ENCODE measurements at places on chromosomes 13 and 19.

GRCh38 chr19:48596679-48597465 is 9.7 kb upstream of the SPACA4 start:
- peak; percentile 53 for DNase-seq

GRCh38 chr19:45884682-45885555 is 1.0 kb downstream of the IRF2BP1 start:
- DNase-seq: no peak

DNA sequence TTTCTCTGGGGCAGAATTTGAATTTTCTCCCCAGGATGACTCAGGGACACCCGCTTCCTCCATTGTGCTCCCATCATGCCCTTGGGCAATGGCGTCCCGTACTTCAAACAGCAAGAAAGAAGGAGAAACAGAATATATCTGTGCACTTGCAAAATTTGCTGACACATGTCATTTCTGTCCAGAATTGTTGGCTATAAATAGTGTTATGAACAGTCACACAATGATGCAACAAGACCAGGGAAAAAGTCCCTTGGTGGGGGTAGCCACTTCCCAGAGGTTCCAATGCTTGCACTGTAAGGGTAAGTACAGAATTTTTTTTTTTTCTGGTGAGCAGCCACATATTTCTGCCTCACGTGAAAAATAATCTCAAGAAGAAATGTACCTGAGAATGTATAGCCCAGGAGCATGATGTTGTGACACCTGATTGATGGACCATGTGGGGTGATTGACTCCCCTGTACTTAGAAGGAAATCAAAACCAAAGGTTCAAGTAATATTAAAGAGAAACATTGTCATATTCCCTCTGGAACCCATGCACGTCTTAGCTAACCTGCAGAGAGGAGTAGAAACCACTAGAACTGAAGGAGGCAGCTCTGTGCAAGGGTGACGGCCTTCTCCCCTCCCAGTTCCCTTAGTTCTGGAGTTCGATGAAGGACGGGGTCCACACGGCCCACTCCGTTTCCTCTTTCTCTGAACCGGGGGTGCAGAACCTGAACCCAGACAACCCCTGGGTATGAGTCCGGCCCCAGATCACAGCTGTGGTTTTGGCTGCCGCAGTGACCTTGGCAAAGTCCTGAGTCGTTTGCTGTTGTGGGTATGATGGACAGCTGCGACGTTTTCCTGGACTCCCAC is 9.3 kb upstream of the LAIR1 start:
- DNase-seq: no peak

- DNase-seq: no peak
Observed at GRCh38 chr13:101711307-101712025, 259.0 kb downstream of the ITGBL1 start.

GRCh38 chr13:43596924-43597598 is 189.7 kb downstream of the ENOX1 start:
- DNase-seq: no peak

- DNase-seq: peak; percentile 3
Observed at GRCh38 chr13:72953391-72953965, 105.3 kb upstream of the KLF5 start.

DNA sequence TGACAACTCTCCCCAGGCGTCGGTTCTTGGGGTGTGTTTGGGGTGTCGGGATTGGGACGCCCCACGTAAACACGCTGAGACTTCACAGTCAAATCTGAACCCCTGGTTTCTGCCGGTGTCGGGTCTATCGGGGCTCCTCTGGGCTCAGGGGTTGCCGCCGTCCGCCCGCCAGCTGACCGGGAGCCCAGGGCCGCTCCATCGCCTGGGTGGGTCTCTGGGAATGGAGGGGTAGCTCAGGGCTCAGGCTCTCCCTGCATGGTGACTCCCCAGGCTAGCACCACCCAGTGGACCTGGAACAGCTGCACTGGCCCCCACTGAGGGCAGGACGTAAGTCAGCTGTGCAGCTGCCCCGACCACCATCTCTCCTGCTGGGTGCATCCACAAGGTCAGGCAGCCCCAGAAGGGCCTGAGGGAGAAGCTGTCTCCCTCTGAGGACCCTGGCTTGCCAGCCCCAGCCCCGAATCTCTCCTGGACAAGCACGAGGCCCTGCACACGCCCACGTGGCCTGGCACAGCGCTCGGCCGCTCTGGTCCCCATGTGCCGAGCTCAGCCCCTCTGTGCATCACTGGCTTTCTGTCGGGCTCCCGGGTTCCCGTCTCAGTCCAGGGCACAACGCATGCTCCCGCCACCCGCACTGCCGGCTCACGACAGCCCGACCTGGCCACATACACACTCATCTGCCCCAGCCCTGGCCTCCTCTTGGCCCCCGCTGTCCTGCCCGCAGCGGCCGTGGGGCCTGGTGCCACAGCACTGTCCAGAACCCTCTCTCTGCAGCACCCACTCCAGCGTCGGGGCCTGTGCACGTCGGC is 6.1 kb downstream of the RNF126 start:
- no peak for DNase-seq

GRCh38 chr19:33465834-33466233 is 55.8 kb downstream of the PEPD start:
- DNase-seq: no peak

GRCh38 chr19:10768936-10769335 is 51.1 kb downstream of the DNM2 start:
- no peak for DNase-seq

DNA sequence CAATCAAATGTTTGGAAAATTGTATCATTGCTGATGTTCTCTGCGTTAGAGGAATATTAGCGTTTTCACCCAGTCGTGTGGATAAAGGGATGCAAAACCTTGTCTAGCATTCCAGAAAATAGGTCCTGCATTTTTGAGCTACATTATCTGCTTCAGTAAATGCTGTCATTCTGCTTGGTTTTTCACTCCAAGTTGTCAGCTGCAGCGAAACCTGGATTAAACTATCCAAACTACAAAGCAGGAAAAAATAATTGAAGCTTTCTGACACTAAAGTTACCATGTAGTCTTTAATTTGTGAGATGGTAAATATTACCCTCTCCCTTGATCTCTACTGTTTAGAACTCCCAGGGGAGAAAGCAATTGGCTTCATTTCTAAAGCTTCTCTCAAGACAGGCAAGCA is 1795.5 kb upstream of the PRR20A start:
- no peak for DNase-seq

- DNase-seq: no peak
Observed at GRCh38 chr13:48125794-48126228, 30.9 kb upstream of the MED4 start.

DNA sequence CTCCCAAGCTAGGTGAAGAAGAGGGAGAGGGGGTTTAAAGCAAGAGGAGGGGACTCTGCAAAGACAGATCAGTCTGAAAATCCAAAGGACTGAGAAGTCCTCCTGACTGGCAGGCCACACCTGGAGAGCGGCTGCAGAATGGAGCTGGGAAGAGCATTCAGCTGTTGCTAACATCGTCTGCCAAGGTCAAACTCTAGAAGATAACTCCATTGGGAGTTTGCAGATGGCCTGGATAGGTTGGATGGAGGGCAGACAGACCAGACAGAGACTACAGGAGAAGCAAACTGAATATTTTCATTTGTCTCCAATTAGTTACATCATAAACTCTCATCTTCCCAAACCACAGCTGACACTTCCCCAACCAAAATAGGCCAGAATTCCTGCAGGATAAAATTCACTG is 19.9 kb upstream of the SHISA2 start:
- no peak for DNase-seq

DNA sequence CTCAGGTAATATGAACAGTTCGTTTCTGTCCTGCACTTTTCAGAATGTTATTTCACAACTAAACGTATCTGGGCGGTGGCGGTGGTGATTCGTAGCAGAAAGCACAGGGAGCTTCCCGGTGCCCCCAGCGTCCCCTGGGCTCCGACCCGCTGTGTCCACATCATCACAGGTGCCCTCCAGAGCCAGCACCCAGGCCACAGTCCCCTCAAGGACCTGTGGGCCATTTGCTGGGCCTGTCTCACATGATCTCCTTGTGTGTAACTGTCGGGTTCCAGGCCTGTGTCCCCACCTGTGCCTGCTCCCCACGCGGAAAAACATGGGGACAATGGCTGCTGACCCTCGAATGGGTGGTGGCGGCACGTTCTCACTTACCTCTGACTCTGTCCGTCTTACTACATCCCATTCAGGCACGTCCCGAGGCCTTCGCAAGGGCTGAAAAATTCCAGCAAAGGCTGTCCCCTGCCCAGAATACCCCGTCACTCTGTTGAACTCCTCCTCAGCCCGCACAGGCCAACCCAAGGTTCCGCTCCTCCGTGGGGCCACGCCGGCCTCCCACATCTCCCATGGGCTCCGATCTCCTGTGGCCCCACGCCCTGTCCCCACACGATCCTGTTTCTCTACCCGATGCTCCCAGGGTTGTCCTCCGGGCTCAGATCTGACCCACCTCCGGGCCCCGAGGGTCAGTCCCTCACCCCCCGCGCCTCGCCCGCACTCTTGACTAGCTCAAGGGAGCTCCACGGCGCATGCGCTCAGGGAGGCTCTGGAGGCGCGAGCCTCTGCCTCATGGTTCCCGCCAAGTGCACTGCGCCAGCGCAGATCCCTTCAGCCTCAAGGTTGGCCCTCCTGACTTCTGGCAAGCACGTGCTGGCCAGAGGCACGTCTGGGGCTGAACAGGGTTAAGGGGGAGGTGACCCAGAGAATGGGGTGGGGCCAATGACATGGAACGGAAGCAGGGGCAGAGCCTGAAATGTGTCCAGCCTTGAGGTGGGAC is 21.2 kb downstream of the DEDD2 start:
- no peak for DNase-seq
